ENCODE measurements at places on chromosomes 16 and 17.

GRCh38 chr17:33977729-33978514, 277.2 kb upstream of the CCL2 start:
- no peak for DNase-seq

GRCh38 chr16:89312598-89313299, 95.2 kb downstream of the ZNF778 start:
- DNase-seq, result no peak

DNA sequence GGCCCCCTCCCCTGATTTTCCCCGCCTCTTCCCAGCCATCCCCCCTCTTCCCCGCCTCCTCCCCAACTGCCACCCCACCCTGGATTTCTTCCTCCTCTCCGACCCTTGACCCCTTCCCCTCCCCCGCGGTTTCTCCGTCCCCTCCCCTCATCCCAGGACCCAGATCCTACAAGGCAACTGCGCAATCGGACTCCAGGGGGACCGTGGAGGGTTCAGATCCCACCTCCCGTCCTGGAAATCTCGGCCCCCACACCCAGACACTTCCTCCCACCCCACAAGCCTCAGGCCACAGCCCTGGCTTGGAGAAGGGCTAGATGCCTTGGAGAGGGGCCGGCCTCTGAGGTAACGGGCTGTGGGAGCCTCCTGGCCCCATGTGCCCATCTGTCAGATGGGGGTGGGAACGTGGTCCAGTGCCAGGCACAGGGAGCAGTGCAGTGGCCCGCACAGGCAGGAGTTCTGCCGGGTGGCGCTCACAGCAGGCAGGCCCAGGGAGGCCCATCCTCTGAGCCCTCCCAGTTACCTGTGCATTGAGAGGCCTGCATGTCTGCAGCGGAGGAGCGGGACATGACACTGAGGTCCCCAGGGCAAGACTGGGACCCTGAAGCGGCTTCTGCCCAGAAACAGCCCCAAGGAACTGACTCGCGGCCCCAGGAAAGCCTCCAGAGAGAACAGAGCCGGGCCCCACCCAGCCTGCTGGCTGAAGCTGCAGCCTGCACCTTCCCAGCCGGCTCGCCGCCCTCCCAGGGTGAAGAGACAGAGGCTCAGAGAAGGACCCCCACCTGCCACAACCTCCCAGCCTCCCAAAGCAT, 16.7 kb downstream of the ZNF423 start:
- no peak for DNase-seq

- no peak for DNase-seq
Observed at GRCh38 chr17:17874478-17874877, 37.7 kb upstream of the SREBF1 start.

DNA sequence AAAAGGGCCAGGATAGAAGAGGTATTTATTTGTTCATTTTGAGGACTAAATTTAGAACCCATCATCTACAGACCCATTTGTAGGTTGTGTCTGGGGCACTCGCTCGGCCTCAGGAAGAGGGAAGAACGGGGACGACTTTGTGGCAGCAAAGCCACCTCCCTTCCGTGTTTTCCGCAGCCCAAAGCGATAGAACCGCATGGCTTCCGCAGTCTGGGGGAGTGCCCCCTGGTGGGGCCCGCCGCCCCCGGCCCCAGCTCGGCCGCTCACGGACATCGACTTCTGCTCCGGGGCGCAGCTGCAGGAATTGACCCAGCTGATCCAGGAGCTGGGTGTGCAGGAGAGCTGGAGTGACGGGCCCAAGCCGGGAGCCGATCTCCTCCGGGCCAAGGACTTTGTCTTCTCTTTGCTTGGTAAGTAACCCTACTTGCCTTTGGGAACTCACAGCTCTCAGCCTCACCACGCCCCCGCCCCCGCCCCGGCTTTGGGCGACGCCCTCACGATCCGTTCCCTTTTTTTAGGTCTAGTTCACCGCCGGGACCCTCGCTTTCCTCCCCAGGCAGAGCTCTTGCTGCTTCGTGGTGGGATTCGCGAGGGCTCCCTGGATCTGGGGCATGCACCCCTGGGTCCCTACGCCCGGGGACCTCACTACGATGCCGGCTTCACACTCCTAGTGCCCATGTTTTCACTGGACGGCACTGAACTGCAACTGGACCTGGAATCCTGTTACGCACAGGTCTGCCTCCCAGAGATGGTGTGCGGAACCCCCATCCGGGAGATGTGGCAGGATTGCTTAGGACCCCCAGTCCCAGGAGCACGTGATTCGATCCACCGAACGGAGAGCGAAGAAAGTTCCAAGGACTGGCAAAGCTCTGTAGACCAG, 681 bp downstream of the TMEM102 start:
- DNase-seq, result no peak

- no peak for DNase-seq
Observed at GRCh38 chr17:82937411-82938371, 97.9 kb upstream of the ZNF750 start.

DNA sequence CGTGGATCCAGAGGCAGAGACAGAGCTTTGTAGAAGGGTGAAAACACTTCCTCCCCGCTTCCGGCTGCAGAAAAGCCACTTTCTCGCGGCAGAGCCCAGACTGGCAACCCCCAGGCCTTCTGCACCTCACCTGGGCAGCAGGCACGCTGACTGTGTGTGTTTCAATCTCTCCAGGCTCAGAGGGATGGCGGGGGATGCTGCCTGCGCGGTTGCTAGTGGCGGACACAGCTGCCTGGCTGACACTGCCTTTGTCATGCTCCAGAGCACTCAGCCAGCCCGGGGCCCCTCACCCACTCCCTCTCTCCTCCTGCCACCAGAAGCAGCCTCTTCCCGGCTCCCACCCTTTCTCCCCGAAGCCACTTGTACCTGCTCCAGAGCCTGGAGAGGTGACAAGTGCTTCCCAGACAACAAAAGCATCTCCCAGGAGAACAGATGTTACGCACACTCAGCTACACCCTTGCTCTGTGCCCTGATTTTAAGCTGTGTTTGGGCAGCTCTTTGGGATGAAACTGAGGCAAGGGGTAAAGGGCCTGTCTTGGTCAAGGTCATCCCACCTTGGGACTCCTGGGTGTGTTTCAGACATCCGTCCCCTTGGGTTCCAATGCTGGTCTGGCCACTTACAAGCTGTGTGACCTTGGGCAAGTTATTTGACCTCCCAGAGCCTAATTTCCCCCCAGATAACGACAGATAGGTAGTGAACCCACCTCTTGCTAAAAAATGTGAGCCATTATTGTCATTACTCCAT, 9.2 kb upstream of the GLIS2 start:
- DNase-seq, result no peak

DNA sequence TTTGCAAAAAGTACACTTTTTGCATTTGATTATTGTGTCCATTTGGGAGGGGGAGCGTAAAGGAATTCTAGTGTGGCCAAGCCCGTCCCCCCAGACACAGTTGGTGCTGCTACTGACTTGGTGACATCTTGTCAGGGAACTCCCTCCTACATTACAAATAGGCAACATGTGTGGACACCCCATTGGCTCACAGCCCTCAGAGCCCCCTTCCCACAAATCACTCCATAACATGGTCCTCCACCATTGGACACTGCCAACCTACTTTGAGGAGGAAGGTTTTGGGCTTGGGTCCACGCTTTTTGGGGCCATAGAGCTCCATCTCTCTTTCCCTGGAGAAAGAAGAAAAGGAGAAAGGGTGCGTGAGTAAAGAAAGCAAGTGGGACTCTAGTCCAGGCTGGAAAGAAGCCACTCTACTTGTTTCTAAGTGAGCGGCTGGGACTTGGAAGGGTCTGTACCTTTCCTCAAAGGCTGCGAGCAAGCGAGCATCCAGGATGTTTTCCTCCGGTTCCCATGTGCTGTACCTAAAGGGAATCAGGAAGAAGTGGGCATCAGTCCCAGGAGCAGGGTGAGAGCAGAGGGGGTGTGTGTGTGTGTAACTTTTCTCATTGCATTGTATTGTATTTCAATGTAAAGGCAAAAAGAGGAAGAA, 958 bp downstream of the CBX8 start:
- no peak for DNase-seq

- DNase-seq, result peak; percentile 18
Observed at GRCh38 chr16:46883690-46884512, at the start of gene GPT2. Gene GPT2, plus strand, starts transcription at chr16:46884362. Its CDS starts 354 bp downstream, at chr16:46884716.

- no peak for DNase-seq
Observed at GRCh38 chr17:81545160-81545949, 6.8 kb downstream of the FAAP100 start.

- no peak for DNase-seq
Observed at GRCh38 chr17:48587276-48588073, 2.6 kb downstream of the HOXB3 start.

- DNase-seq, result no peak
Observed at GRCh38 chr17:19384723-19385391, 2.1 kb downstream of the MFAP4 start.

DNA sequence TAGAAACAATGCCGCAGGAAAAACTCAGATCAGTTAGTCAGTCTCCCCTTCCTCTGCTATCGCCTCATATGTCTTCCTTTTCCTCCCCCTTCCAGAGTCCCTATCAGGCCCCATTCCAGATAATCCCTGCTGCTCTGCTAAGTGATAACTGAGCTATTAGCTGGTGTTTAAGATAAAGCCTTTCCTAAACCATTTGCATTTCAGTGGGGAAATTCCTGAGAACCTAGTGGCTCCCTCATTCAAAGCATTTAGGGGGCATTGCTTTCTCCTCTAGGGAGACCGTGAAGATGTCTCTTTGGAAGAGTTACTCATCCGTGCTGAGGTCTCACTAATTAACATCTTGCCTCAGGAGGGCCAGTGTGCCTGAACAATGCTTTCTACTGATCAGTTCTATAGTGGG, 401.6 kb downstream of the NPIPA7 start:
- no peak for DNase-seq

DNA sequence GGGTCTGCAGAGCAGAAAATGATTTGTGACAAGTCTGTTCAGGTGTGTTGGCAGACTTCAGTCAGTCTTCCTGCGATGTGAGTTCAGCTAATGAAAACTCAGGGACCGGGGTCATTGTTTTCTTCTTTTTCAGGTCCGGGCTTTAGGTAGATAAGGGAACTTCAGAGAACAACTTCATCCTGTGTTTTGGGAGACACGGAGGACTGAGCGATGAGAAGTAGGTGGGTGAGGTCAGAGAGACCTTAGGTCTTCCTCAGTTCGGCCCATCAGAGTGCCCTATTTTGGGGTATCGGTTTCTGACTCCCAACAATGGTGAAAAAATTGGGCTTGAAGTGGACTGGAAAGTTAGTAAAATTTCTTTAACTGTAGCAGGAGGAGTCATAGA, 88.9 kb upstream of the ATF7IP2 start:
- no peak for DNase-seq

DNA sequence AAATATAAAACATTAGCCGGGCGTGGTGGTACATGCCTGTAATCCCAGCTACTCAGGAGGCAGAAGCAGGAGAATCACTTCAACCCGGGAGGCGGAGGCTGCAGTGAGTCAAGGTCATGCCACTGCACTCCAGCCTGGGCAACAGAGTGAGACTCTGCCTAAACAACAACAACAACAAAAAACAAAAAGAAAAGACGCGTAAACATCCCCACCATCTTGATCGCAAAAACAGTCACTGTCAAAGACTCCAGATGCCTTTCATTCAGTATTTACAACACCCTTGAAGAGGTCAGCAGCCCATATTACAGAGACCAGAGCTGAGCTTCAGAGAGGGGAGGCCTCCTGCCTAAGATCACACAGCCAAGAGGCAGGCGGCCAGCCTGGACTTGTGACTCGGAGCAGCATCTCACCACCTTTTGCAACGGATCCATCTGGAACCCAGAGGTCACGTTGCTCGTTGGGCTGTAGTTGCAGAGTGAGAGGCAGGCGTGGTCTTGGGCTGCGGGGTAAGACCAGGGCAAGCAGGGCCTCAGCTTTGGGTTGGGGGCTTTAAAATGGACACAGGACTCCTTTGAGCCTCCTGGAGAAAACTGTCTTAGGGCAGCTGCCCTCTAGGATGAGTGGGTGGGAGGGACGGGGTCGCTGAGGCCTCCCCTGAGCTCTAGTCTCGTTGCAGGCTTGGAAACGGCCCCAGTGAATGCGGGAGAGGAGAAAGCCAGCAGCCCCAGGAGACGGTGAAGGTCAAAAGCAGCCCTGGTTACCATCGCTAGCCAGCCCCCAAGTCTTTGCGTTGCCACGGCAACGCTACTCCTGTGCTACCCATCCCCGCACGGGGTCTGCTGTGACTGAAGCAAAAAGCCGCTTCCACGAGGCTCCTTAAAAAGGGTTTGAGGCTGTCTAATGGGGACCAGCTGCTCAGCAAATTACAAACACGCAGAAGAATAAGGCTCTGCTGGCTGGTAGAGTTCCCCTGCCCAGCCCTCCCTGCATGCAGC, 26.1 kb downstream of the LGALS3BP start:
- no peak for DNase-seq

- no peak for DNase-seq
Observed at GRCh38 chr16:31260136-31260931, 559 bp downstream of the ITGAM start.

DNA sequence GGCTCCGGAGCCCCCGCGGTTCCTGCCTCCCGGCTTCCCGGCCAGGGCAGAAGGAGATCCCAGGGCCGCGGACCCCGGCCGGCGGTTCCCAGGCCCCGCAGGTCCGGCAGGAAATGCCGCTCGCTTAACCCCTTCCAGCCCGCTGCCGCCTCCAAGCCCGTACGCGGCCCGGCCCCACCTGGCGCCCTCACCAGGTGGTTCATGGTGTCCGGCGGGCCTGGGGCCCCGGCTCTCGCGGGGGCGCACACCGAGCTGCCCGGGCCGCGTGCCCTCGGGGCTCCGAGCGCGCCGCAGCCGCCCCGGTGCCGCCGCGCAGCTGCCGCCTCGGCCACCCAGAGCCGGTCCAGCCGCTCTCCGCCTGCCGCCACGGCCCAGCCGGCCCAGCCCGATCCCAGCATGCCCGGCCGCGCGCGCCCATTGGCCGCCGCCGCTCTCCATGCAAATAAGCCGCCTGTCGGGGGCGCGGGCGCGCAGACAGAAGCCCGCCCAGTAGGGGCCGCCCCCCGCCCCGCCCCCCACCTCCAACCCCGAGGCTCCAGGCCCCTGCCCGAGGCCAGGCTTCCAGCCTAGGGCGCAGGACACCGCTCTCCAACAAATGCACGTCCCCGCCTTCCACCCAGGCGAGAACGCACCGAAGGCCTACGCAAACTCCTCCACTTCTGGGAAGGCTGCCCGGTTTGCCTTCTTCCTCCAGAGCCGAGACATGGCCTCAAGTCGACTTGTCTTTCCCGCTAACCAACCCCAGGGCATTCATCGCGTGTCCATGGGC, at the start of gene BCAR1:
BCAR1 (minus strand) TSS at position 345 of the 769 bp plus-strand sequence; CDS start at position 203, 142 bp downstream.
- no peak for DNase-seq

GRCh38 chr16:84786605-84787262, 33.1 kb upstream of the CRISPLD2 start:
- no peak for DNase-seq

DNA sequence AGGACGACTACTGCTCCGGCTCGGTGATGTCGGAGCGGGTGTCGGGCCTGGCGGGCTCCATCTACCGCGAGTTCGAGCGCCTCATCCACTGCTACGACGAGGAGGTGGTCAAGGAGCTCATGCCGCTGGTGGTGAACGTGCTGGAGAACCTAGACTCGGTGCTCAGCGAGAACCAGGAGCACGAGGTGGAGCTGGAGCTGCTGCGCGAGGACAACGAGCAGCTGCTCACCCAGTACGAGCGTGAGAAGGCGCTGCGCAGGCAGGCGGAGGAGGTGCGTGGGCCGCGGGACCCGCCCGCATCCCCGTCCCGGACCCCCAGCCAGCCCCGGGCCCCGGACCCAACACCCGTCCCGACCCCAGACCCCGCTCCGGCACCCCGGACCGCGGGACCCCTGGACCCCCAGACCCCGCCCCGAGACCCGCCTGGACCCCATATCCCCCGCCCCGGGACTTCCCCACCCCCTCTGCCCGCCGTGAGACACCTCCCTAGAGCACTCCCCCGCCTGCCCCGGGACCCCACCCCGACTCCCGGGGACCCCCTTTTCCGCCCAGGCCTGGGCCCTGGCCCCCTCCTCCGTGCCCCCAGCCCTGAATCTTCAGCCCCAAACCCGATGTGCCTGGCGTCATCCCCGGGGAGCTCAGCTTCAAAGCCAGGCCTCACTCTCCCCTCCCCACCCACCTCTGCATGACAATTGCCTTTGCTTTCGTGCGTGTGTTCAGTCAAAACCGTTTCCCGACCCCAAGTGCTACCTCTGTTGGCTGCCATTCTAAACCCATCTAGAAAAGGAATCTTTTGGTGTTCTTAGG, 594 bp downstream of the MAPK8IP3 start:
- DNase-seq, result no peak
